ENCODE measurements at places on chromosomes 4 and X. TPM values are rescaled to one million over a fixed set of nuclear protein-coding genes. Genes with fewer than 3 reads are reported as not detected.

The CLGN gene
- total RNA-seq, result not detected

- no peak for DNase-seq
Measured at GRCh38 chrX:357693-358471, 28.8 kb downstream of the PPP2R3B start.

DNA sequence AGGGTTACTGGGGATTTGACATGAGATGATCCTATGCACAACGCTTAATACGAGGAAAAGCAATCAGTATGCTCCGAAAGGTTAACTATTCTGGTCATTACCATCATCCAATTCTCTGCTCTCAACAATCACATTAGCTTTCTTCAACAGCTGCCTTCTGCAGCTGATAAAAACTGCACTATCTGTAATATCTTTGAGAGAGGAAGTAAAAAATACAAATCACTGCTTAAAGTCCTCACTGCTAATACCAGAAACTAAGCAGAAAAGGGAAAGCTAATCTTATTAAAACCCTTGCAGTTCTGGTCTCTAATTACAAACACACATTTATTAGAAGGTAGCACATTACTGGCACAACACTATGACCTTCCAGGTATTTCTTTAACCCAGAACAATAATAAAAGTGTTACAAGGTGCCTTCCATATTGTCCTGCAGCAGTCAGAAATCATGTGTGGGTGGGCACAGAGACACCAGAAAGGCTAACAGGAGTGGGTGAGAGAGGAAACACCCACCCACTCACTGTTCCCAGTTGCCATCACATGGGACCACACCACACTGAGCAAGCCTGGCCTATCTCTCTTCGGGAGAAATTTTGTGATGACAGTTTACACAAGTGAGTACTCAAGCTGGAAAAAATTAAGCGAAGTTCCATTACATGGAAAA, 71.0 kb downstream of the RELL1 start:
- no peak for DNase-seq

- DNase-seq, result no peak
Measured at GRCh38 chr4:182434720-182435119, 191.5 kb downstream of the TENM3 start.

The GAGE12C gene
- not detected for total RNA-seq

- peak; percentile 22 for DNase-seq
Measured at GRCh38 chrX:44775726-44776125, 68.1 kb upstream of the DUSP21 start.

The CCSER1 gene
- total RNA-seq, result 9.7 TPM

DNA sequence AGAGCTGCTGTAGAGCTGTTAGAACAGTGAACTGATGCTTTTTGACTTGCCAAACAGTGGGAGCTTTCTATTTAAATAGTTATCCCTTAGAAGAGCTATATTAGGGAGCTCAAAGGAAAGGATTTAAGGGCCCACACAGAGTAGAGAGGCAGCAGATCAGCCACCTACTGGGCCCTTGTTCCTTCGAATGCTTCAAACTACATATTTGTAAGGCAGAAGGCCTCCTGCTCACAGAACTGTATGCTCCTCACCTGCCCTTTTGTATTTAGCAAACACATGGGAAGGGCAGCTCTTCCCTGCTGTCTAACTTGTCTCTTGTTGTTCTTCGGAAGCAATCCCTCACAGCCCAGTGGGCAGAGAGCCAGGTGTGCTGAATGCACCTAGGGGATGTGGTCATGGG, 38.0 kb downstream of the IL1RAPL1 start:
- no peak for DNase-seq

GRCh38 chr4:34170946-34171345, 2073.4 kb downstream of the ARAP2 start:
- no peak for DNase-seq

DNA sequence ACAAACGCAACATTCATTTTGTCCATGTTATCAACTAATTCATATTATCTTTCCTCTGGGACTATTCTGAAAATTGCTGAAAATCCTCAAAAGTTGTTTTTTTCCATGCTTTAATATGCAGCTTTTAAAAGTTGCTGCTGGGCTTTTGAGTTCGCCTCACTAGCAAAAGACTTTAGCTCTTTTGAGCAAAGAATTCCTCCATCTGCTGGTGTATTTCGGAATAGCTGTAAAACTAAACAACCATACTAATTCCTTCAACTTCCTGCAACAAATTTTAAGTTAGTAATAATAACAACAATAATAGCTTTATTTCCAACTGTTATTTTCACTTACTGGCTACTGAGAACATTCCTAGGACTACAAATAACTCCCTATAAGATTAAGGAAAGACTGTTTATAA, 124.5 kb upstream of the PLAC1 start:
- no peak for DNase-seq

The NDNF gene
- total RNA-seq, result 2.5 TPM

GRCh38 chr4:88746206-88746605, 48.6 kb upstream of the NAP1L5 start:
- no peak for DNase-seq

- DNase-seq, result no peak
Measured at GRCh38 chrX:149611623-149612175, 16.6 kb upstream of the HSFX2 start.

Data from mesenteric fat pad (tissue), 1 donor.